T-helper 17 cell (primary cell): ENCODE measurements at places on chromosomes 3 and 15.

DNA sequence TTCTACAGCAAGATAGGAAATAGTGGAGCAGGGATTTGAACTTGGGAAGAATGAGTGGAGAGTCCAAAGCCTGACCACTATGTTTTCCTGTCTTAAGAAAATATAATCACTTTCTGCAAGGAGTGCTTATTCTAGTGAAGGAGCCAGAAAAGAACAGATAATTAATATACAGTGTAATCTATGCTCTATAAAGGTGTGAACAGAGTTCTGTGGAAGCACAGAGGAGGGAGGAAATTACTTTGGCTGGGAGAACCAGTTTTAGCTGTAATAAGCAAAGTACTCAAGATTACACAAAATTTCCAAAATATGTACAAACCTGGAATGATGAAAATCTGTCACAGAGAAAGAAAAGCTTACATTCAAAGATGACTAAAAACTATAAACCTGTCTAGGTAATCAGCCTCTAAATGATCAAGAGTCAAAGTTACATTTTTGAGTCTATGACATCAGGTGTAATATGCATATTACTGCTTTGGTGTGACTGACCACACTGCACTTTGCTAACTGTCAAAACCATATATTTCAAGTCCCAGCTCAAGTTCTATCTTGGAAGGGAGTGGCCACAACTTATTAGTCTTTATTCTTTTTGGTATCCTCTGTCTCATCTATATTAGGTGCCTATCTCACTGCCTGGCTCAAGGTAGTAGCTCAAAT is 40.7 kb upstream of the MB21D2 start:
- DNase-seq = no peak
- no peaks in the 10 kb centered on the region for H3K4me1 ChIP-seq
- no peak overlapping the region for H3K4me3 ChIP-seq
- no peak overlapping the region for H3K27ac ChIP-seq
- H3K27me3 ChIP-seq = no peaks in the 10 kb centered on the region

GRCh38 chr3:175748087-175748730 is 889.1 kb downstream of the NAALADL2 start:
- no peaks in the 10 kb centered on the region for H3K36me3 ChIP-seq
- no peaks in the 10 kb centered on the region for H3K4me1 ChIP-seq
- no peaks in the 10 kb centered on the region for H3K27me3 ChIP-seq
- no peak overlapping the region for H3K4me3 ChIP-seq
- H3K27ac ChIP-seq = no peak overlapping the region
- no peak for DNase-seq

DNA sequence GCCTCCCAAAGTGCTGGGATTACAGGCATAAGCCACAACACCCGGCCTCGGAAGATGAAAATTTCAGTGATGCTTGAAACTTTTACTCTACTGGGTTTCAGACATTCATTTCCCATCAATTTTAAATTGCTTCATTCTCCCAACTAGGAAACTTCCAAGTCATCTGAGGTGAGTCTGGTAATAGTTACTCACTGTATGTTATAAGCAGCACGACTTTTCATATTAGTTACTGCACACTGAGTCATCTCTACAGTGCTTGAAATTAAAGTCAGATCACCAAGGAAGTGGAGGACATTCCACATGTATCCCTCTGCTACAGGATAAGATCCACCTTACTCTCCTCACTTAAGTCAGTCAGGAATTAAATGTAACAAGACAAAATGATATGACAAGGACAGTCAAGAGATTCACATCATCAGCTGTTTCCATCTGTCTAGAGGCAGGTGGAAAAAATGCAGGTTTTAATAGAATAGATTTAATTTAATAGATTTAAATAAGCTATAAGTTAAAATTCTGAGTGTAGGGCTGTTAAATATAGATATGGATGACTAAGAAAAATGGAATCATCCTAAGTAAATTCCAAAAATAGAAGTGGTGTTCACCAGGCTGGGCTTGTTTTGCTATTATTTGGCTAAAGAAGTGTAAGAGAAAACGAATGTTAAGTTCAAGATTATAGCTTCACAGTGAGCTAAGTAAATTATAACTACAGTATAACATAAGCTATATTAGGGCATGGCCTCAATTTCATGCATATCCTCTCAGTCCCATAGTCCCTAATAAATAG is 104.4 kb downstream of the TMCO5A start:
- H3K4me1 ChIP-seq = no peaks in the 10 kb centered on the region
- H3K27ac ChIP-seq = no peak overlapping the region

DNA sequence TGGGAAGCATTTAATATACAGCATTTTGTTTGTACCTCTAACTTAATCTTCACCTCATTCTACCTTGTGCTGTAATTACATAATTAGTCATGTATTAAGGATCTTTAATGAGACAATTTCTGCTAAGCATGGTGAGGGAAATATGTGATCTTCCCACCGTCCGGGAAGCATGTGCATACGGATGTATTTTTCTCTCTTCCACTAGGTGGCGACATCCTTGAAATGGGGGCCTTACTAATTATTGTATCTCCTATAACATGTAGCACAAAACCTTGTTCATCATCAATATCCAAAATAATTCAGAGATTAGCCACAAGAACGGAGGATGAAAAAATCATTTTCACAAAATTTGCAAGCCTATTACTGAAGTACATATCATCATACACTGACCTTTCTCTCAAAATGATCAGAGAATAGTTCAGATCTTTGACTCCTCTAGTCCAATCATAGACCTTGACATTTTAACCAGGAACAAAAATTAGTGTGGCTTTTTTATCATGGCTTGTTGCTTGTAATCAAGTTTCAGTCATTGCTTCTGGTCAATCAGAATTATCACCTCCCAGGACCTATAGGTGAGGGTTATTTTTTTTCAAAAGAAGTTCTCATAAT is 148.9 kb upstream of the GBE1 start:
- H3K27me3 ChIP-seq = peaks cover 13% of the 10 kb centered on the region
- DNase-seq = no peak
- H3K36me3 ChIP-seq = peaks cover 2% of the 10 kb centered on the region
- H3K27ac ChIP-seq = no peak overlapping the region

GRCh38 chr3:177615015-177615414 is 417.7 kb upstream of the TBL1XR1 start:
- peaks cover 3% of the 10 kb centered on the region for H3K4me1 ChIP-seq
- no peak for DNase-seq
- H3K27ac ChIP-seq = no peak overlapping the region

- H3K4me3 ChIP-seq = no peak overlapping the region
- no peak overlapping the region for H3K27ac ChIP-seq
- H3K36me3 ChIP-seq = no peaks in the 10 kb centered on the region
- no peak for DNase-seq
- no peaks in the 10 kb centered on the region for H3K27me3 ChIP-seq
- H3K4me1 ChIP-seq = peaks cover 6% of the 10 kb centered on the region
Measured at GRCh38 chr15:29046281-29046810, 160.6 kb downstream of the APBA2 start.
